D721Med (cell line): ENCODE measurements at places on chromosomes 6 and 20.

DNA sequence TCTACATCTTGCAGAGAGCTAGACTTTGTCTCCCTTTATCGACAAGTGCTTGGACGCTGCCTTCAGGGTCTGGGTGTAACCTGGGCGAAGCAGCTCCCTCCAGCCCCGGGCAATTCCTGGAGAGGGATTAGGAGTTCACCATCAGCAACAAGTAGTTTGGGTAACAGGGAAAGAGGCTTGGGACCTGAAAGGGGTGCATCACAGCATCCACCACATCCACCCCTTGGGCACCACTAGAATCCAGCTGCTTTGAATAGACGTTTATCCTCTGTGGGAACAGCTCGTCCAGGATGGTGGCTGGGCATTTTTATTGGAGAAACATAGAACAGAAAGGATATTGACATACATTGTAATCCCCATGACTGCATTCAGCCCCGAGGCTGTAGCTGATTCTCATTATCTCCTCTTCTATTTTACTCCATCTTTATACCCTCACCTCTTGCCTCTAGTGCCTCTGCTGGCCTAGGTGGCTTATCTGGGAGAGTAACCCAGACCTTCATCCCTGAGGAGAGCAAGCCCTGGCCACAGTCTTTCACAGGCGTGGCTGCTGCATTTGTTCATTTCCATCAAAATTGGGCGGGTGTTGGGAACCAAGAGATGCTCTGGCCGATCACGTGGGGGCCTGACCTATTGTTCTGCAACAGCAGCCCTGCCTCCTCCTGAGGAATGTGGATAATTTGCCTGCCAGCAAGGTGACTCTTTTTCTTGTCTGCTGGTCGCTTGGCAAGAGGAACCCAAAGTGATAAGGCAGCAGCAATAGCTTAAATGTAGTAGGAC lies 109.2 kb upstream of the RALGAPA2 start:
- no peak for DNase-seq

- DNase-seq: no peak
These were observed 248.7 kb downstream of the RFPL4B start for GRCh38 chr6:112595841-112596240.

DNA sequence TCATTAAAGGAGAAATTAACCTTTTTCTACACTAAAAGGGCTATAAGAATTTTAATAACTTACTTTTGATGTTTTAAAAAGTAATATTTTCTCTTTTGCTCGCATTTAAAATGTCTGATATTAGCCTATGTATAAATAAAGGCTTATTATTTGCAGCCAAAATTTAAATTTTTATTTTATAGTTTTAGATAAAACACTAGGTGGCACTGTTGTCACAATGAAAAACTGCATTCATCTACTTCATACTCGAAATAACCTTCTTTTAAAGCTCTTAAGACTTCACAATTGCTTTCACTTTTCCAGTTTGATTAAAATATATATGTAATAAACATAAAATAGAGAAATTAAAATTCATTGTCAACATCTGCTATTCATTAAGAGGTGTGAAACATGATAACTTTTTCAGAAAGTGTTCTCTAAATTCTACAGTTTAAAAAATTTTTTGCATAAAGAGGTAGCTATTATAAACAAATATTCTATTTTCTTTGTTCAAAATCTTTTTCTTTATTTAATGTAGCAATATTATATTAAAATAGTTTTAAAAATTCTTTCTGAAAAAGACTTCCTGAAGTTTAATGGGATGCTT lies 78.8 kb upstream of the DEFB112 start:
- no peak for DNase-seq

GRCh38 chr6:144580771-144581170 lies 295.6 kb downstream of the UTRN start:
- DNase-seq: no peak

DNA sequence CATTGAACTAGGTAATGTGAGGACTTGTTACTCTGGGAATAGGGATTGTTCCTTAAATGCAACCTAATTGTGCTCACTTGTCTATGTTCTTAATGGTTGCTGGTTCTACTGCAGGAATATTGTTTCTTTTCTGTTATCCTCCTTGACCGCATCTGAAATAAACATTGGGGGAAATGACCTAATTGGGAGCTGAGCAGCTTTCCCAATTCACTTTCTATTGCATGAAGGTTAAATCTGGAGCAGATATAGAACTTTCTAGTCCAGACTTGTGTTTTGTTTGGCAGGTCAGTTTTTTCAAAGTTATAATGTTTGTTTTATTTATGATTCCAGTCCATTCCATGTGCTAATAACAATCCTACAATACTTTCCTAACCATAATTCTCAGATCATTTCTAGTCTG lies 981.0 kb upstream of the CITED2 start:
- DNase-seq: no peak

- no peak for DNase-seq
These were observed 33.2 kb downstream of the ADGRF5 start for GRCh38 chr6:46888578-46888977.

- no peak for DNase-seq
These were observed 119.0 kb upstream of the MCHR2 start for GRCh38 chr6:100112855-100113508.

DNA sequence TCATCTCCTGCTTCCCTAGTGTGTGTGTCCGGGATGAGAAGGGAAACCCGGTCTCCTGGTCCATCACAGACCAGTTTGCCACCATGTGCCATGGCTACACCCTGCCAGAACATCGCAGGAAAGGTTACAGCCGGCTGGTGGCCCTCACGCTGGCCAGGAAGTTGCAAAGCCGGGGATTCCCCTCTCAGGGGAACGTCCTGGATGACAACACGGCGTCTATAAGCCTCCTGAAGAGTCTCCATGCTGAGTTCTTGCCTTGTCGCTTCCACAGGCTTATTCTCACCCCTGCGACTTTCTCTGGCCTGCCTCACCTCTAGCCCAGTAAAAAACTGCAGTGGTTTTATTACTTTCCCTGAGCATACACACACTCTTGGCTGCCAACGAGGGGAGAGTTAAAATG lies 23.9 kb upstream of the C6orf141 start:
- DNase-seq: no peak

- DNase-seq: no peak
These were observed 98.3 kb downstream of the BMP7 start for GRCh38 chr20:57167971-57168701.

GRCh38 chr20:11101243-11101642 lies 427.4 kb upstream of the JAG1 start:
- no peak for DNase-seq

- DNase-seq: no peak
These were observed 477.5 kb downstream of the GJA1 start for GRCh38 chr6:121912905-121913304.

DNA sequence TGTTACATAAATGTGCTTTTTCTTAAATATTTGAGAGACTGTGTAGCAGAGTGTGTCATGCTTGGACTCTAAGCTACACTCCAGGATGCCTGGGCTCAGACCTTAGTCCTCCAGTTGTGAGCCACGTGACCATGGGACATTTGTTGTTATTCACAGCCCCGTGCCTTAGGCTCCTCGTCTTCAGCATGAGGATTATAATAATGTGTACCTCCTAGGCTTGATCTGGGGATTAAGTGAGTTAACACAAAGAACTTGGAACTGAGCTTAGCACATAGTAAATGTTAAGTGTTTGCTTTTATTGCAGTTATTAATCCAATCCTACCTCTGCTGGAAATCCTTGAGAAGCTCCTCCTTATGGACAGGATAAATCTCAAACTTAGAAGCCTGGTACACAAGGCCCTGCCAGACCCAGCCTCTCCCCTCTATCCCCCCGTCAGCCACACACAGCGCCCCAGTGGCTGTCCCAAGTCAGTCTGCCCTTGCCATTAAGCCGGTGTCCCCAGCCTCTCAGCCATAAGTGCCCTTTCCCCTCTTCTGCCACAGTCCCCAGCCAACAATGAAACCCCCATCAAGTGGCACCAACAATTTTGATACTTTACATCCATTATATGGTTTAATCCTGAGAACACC lies 177.5 kb downstream of the TMEM242 start:
- peak; percentile 85 for DNase-seq

DNA sequence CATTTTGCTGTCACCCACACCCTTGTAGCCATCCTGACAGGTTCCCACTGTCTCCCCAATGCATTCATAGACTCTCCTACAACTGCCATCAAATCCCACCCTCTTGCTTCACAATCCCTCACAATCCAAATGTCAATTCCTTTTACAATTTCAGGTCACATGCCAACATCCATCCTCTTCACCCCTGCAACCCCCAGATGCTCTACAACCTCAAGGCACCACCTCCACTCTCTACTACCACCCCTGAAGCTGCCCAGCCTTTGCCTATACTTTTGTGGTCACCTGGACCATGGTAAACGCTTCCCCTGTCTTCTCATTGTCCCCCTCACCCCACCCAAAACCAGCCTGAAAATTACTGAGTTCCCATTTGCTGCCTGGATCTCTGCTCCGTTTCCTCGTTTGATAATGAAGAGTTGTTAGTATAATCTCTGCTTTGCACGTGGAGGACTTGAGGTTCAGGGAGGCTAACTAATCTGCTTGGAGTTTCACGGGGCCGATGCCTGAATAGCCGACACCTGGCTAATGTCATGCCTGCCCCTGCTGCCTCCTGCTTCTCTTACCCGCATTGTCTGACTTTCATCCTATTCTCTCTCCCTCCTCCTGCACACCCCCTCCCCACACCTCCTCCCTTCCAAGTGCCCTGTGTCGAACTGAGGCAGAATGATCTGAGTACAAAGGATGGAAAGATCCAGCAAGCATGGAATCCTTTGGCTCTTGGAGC lies 82.4 kb upstream of the TOX2 start:
- DNase-seq: no peak

DNA sequence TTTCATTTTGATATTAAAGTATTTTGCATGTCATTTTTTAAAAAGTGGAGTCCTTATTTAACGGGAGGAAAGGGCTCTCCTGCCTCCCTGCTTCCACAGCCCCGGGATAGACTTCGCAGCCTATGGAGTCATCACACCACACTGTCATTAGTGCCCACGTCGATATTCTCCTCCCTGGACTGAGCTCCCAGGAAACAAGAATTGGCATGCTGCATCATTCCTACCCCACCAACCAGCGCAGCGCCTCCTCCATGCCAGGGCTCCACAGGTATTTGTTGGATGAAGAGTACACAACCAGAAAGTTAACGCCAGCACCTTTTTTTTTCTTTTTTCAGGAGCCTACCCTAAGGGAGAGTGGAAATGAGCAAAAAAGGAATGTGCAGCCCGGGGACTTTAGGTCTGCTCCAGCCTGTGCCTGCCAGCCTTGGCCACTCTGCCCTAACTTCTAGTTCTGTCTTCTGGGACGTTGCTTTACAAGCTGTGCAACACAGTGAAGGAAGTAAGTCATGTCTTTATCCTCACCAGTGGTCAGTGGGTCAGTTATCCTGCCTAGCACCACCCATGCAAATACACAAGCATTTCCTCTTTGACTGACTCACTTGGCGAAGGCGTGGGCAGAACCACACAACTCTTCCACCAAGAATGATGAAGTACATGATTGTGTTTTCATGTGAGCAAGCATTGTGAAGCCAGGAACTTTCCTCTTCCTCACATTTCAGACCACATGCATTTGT lies 180.7 kb upstream of the UST start:
- no peak for DNase-seq

- no peak for DNase-seq
These were observed 5.5 kb upstream of the TMEM170B start for GRCh38 chr6:11532097-11532496.

- no peak for DNase-seq
These were observed 146.4 kb downstream of the ERMARD start for GRCh38 chr6:169897601-169898358.

- no peak for DNase-seq
These were observed 157.6 kb downstream of the SLC35B3 start for GRCh38 chr6:8277769-8278168.

GRCh38 chr6:111884068-111884467 lies 10.8 kb upstream of the FYN start:
- DNase-seq: no peak

DNA sequence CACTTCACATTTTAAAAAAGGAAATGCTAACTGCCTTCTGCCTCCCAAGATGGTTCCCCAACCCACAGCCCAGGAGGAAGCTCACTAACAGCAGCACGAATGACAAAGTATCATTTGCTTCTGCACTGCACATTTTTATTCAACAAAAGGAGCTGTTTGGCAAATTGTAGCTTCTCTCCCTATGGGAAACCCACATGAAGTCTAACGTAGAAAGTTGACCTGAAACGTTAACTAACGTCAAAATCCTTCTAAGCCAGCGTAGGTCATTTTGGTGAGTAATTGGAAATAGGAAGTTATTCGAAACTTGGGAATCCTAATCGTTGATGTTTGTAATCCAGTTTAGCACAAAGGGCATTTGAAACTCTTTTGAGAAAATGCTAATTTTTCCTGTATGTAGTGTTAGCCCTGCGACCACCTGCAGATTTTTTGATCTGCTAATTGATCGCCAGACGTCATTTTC lies 2.9 kb downstream of the SALL4 start:
- no peak for DNase-seq

GRCh38 chr6:37765182-37765775 lies 54.2 kb upstream of the ZFAND3 start:
- no peak for DNase-seq

- DNase-seq: peak; percentile 50
These were observed 27.2 kb downstream of the UBE2V1 start for GRCh38 chr20:50085481-50086365.

DNA sequence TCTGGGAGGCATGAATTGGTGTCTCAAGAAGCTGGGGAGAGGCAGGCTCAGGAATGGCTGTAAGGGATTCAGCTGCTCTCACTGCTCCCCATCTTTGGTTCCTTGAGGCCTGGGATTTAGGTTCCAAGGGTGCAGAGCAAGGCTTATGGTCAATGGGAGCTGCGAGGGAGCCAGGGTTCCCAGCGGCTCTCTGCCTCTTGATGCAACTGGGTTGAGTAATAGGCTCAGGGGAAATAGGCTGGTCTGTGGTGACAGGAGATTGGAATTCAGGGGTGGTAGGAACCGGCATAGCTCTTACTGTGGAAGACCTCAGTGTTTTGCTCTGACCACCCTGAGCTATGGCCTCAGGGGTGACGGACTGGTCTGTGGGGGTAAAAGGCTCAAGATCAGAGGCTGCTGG lies 13.0 kb upstream of the NRM start:
- no peak for DNase-seq
